Pancreas (tissue), 10 donors: ENCODE measurements at places on chromosomes 4 and X. TPM values are rescaled to one million over a fixed set of nuclear protein-coding genes. Genes with fewer than 3 reads are reported as not detected.

Gene SPANXD
- polyA plus RNA-seq = not detected

Gene MAGEB2
- polyA plus RNA-seq = not detected

Gene PHKA2
- 72.7 TPM for polyA plus RNA-seq

Gene EREG
- polyA plus RNA-seq = not detected

Gene MAGEB17
- polyA plus RNA-seq = 2.2 TPM

Gene MAGEA1
- polyA plus RNA-seq = not detected

Gene PARM1
- 8.3 TPM for polyA plus RNA-seq

Gene SYP
- polyA plus RNA-seq = 13.4 TPM

Gene CHST7
- polyA plus RNA-seq = 0.72 TPM

Gene RAB39B
- 3.7 TPM for polyA plus RNA-seq

Gene TENM3
- polyA plus RNA-seq = 0.99 TPM

Gene VSIG1
- not detected for polyA plus RNA-seq

Gene TRMT2B
- polyA plus RNA-seq = 7.3 TPM

Gene PDZD4
- 15.2 TPM for polyA plus RNA-seq

Gene PHEX
- 0.07 TPM for polyA plus RNA-seq

Gene SLC30A9
- polyA plus RNA-seq = 6.2 TPM

Gene CCNB3
- 2.0 TPM for polyA plus RNA-seq

Gene HDX
- 0.68 TPM for polyA plus RNA-seq

Gene CSAG1
- polyA plus RNA-seq = not detected

Gene PLP1
- polyA plus RNA-seq = 2.6 TPM

Gene BANK1
- polyA plus RNA-seq = 2.0 TPM
